ENCODE measurements at places on chromosomes 11 and 22. TPM values are rescaled to one million over a fixed set of nuclear protein-coding genes. Genes with fewer than 3 reads are reported as not detected.

GRCh38 chr11:62832336-62833234 lies at the start of gene TEX54:
TSS of gene TEX54 (minus strand) at chr11:62832841.
- H3K4me3 ChIP-seq: peak within 1 kb of the TSS; percentile 95
- H3K27me3 ChIP-seq: no peaks in the 10 kb centered on the region
- peaks cover 23% of the 10 kb centered on the region for H3K4me1 ChIP-seq
- no peak for DNase-seq
- peak within 1 kb of the TSS; percentile 100 for H3K27ac ChIP-seq

Gene TRIM48
- not detected for total RNA-seq

DNA sequence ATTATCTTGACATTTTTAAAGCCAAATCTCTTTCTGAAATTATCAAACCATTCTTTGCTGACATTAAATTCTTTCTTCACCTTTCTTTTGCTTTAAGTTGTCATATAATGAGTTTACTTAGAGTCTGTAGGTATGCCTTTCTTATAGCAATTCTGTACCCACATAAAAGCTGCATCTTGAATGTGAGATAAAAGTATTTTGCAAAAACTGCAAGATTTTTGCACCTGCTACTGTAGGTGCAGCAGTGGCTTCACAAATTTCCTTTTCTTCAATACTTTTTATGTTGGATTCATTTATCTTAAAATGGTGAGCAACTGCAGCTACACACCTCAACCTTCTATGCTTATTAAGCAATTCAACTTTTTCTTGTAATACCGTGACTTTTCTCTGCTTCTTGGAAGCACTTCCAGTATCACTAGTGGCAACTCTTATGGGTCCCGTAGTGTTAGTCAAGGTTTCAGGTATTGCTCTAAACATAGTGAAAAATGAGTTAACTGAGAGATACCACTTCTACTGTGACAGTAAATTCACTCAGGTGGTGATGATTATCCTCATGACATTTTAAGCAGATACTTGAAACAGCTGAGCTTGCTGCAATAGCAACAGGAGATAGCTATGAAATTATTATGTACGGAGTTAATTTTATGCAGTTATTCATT lies 18.8 kb downstream of the ZFP91 start:
- H3K27ac ChIP-seq: no peak overlapping the region
- H3K4me3 ChIP-seq: no peak overlapping the region
- DNase-seq: no peak
- no peaks in the 10 kb centered on the region for H3K27me3 ChIP-seq
- H3K36me3 ChIP-seq: peaks cover 3% of the 10 kb centered on the region

GRCh38 chr22:44486538-44486937 lies 11.5 kb downstream of the RTL6 start:
- H3K36me3 ChIP-seq: peaks cover 23% of the 10 kb centered on the region
- no peak for DNase-seq
- no peak overlapping the region for H3K27ac ChIP-seq
- peaks cover 2% of the 10 kb centered on the region for H3K27me3 ChIP-seq
- H3K4me3 ChIP-seq: no peak overlapping the region

Gene SORL1
- 28.0 TPM for total RNA-seq

DNA sequence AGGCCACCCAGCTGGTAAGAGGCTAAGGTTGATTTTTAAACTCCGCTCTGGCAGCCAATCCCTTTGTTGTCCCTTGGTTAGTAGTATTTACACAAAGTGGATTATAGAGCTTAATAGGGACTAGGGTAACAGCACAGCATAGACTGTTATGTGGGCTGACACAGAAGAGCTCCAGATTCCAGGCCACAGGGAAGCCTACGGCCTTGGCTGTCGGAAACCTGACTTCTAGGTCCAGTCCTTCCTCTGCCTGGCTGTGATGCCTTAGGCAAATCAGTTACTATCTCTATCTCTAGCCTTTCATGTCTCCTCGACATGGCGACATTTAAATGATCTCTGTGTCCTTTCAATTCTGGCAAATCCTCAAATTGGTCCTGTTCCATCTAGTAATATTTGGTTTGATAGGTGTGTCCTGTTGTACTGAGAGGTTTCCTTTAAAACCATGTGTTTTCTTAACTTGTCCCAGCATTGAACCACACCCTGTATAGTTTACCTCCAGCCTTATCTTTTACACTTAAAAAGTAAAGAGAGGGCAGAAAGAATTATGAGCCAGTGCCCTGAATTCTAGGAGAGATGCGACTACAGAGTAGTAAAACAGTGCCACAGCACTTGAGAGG lies 4.2 kb downstream of the MMP1 start:
- peaks cover 2% of the 10 kb centered on the region for H3K4me1 ChIP-seq
- no peak for DNase-seq
- peaks cover 4% of the 10 kb centered on the region for H3K27me3 ChIP-seq
- no peaks in the 10 kb centered on the region for H3K36me3 ChIP-seq

- H3K36me3 ChIP-seq: no peaks in the 10 kb centered on the region
- peak overlapping the region; percentile 71 for H3K27ac ChIP-seq
- DNase-seq: no peak
- peaks cover 57% of the 10 kb centered on the region for H3K4me1 ChIP-seq
- H3K4me3 ChIP-seq: no peak overlapping the region
Observed at GRCh38 chr22:27205492-27206373, 548.3 kb downstream of the MIAT start.

DNA sequence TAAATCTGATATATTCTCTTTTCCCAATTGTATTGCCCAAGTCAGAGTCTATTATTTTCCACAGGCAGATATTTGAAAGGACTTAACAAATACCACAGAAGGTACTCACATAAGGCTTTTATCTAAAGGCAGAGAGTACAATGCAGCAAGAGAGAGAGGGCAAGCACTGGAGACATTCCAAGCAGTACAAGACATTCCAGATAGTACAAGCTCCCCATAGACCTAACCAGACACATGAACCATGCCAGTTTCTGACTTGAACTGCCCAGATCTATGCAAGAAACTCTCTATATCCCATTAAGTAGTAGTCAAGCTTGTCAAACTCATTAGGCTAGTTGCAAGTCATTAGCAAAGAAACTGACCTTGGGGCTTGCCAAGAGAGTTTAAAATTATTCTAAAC lies 11.2 kb upstream of the MS4A6E start:
- no peaks in the 10 kb centered on the region for H3K36me3 ChIP-seq
- H3K4me3 ChIP-seq: no peak overlapping the region
- H3K27ac ChIP-seq: no peak overlapping the region
- H3K27me3 ChIP-seq: no peaks in the 10 kb centered on the region
- DNase-seq: no peak
